ENCODE measurements at places on chromosomes 4 and X. TPM values are rescaled to one million over a fixed set of nuclear protein-coding genes. Genes with fewer than 3 reads are reported as not detected.

Gene TMEM154
- total RNA-seq = 0.94 TPM

GRCh38 chr4:94803181-94803580 lies 45.4 kb downstream of the BMPR1B start:
- no peaks in the 10 kb centered on the region for H3K27me3 ChIP-seq
- H3K36me3 ChIP-seq = no peaks in the 10 kb centered on the region
- no peak for DNase-seq
- no peak overlapping the region for H3K27ac ChIP-seq

- no peak for DNase-seq
- peaks cover 32% of the 10 kb centered on the region for H3K27me3 ChIP-seq
- H3K36me3 ChIP-seq = no peaks in the 10 kb centered on the region
- H3K4me3 ChIP-seq = peak overlapping the region; percentile 64
Measured at GRCh38 chr4:165874072-165874790, 1.2 kb downstream of the TLL1 start.

GRCh38 chr4:114249976-114250375 lies 270.5 kb upstream of the ARSJ start:
- no peak overlapping the region for H3K27ac ChIP-seq
- H3K36me3 ChIP-seq = no peaks in the 10 kb centered on the region
- H3K4me1 ChIP-seq = no peaks in the 10 kb centered on the region
- no peak overlapping the region for H3K4me3 ChIP-seq

Gene CENPE
- 9.1 TPM for total RNA-seq

DNA sequence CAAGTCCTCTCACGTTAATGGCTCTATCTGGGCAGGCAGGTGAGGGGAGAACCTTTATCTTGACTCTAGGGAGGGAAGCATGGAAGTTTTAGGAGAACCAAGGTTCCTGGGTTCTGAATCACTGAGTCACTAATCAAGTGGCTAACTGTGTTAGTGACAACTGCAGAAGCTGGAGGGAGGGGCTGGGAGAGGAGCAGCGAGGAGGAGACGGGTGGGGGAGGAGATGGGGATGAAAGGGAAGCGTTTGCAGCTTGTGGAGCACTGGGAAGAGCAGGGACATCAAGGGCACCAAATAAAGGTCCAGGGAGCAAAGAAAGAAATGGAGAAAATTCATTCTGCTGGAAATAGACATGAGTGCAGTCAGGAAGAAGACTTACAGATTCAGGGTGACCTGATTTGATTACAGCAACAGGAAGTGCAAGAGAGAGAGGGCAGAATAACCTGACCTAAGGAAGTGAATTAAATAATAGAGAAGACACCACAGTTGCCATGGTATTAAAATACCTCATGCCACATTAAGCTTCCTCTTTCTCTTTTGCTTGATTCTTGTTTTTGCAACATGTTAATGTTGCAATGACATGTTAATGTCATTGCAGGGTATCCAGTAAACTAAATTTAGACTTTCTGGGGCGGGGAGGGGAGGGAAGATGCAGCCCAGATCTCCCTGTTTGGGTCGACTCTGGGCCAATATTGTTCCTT lies 4.5 kb upstream of the SETD7 start:
- H3K4me1 ChIP-seq = peaks cover 14% of the 10 kb centered on the region
- peaks cover 27% of the 10 kb centered on the region for H3K27me3 ChIP-seq
- DNase-seq = no peak

- H3K27me3 ChIP-seq = no peaks in the 10 kb centered on the region
- H3K4me3 ChIP-seq = no peak overlapping the region
- H3K27ac ChIP-seq = no peak overlapping the region
- DNase-seq = no peak
Measured at GRCh38 chr4:130812117-130812765, 1716.3 kb downstream of the C4orf33 start.

DNA sequence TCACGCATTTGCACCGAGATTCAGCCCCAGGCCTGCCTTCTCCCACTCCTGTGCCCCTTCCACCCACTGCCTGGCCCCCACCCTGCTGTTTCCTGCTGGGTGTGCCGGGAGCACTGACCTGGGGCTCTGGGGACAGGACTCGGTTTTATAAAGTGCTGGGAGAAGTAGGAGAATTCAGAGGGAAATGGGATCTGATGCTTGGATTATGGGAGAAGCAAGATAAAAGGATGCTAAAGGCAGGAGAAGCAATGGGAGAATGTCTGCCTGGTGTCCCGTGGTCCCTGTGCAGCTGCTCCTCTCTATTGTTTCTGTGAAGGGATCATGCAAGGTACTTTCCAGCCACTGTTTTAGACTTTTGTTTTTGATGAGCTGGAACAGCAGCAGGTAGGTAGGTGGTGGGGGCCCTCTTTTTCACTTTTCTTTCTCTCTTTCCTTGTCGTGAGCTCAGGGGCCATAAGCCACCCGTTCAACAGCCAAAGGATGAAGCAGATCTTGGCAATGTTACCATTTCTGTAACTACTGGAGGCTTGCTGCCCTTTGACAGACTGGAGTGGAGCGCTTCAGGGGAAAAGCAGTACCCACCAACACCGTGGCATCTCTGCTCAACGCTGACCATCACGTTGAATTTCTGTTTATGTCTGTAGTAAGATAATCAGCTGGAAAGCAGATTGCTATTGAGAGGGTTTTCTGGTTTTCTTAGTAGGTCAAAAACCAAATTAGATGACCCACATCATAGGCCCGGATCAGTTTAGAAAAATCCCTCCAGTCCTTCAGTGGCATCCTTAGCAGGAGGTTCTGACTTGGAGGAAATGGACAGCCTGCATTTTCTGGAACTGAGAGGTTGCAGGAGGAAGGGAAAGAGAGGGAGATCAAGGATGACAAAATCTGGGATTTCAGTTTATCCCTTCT lies 63.8 kb upstream of the ENPP6 start:
- peaks cover 10% of the 10 kb centered on the region for H3K4me1 ChIP-seq
- H3K36me3 ChIP-seq = no peaks in the 10 kb centered on the region
- no peak for DNase-seq
- no peak overlapping the region for H3K27ac ChIP-seq

Gene GAGE12D
- not detected for total RNA-seq

DNA sequence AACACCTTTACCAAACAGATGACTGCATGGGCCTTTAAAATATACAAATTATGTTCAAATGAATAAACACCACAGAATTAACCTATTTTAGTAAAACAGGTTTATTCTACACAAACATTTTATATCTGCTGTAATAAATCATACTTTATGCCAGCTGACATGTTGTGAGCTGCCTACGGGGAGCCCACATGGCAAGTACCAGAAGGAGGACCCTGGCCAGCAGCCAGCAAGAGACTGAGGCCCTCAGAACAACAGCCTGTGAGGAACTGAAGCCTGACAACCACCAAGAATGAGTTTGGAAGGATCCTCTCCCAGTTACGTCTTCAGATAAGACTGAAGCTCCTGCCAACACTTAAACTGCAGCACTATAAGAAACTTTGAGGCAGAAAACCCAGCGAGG lies 377.0 kb downstream of the PDGFC start:
- no peak for DNase-seq
- H3K4me1 ChIP-seq = no peaks in the 10 kb centered on the region
- no peaks in the 10 kb centered on the region for H3K27me3 ChIP-seq
- H3K4me3 ChIP-seq = no peak overlapping the region
